Activated T-cell treated with anti-CD3 and anti-CD28 coated beads, Interleukin-2, amount 50 U/mL, for 48 hours (primary cell): ENCODE measurements at places on chromosomes 11 and 22.

- DNase-seq: peak; percentile 41
Observed at GRCh38 chr11:59755701-59756557, 753 bp downstream of the STX3 start.

DNA sequence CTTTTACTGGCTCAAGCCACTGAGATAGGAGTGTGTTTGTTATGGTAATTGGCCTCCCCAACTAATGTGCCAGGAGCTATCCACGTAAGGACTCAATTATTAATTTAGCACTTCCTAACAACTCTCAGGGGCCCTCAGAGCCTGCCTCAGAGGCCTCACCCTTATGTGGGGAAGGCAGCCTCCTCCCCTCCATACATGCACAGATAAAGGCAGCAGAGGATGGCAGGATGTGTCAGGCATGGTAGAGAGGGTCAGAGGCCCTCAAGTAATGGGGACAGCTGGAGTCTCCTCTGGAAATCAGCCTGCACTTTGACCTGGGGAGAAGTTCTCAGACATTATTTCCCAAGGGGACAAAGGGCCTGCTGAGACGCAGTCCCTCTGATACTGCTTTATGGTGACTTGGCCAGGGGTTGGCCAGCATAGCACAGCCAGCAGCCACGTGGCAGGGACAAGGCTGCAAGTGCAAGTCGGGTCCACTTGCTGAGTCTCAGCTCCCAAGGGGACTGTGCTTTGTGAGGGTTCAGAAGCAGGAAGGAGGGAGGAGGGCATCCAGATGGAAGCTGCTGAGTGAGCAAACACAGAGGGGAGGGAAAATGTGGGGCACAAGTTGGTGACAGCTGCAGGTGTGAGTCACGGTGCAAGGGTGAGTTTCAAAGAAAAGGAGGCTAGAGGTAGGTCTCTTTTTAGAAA, 17.0 kb downstream of the MOGAT2 start:
- DNase-seq: no peak

DNA sequence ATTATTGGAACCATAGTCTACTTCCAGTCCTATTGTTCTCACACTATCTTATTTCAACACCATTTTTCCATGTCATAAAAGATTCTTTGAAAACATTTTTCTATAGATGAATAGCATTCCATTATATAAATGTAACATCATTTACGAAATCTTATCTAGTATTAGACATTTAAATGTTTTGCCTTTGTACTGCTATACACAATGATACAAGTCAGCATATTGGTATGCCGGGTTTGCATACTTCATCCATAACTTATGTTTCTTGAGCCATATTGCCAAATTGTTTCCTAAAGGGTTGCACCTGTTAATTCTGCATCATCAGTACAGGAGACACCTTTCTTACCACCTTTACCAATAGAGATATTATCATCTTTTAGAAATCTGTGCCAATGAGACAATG, 68.2 kb downstream of the SYT13 start:
- DNase-seq: no peak

- DNase-seq: no peak
Observed at GRCh38 chr22:19201130-19201868, 22.8 kb upstream of the SLC25A1 start.

DNA sequence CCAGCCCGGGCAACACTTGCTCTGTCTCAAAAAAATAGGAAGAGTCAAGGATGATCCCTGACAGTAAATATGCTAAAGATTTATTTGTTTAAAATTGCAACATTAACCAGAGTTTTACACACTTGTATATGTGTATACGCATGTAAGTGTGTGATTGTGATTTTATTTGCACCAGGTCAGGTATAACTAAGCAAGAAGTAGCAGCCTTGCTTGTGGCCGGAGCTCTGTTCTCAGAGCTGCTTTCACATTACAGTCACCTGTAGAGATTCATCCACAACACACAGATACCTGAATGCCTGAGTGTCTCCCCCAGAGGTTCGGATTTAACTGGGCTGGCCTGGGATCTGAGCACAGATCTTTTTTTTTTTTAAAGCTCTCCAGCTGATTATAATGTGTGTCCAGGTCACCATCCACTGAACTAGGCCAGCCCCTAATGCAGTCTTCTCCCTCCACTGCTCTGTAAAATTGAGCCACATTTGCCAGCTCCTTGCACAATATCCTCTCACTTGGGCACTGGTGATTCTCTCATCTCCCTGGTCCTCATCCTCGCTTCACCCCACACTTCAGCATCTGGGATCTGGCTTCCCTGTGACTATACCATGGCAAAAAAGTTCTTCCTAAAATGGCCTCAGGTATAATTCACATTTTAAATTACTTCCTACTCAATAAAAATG, 48.3 kb downstream of the LIF start:
- DNase-seq: no peak

DNA sequence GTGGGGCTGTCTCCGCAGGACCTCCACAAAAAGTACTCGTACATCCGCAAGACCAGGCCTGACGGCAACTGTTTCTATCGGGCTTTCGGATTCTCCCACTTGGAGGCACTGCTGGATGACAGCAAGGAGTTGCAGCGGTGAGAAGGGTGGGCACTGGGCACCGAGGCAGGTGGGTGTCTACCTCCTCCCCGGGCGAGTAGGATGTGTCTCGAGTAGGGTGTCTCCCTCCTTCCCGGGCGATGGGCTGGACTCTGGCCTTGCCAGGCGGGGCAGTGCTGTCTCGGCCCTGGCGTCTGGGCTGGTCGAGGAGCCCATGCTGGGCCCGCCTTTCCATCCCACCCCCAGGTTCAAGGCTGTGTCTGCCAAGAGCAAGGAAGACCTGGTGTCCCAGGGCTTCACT, 10.3 kb downstream of the OTUB1 start:
- DNase-seq: no peak

GRCh38 chr22:29079218-29079901, 6.5 kb downstream of the KREMEN1 start:
- no peak for DNase-seq

DNA sequence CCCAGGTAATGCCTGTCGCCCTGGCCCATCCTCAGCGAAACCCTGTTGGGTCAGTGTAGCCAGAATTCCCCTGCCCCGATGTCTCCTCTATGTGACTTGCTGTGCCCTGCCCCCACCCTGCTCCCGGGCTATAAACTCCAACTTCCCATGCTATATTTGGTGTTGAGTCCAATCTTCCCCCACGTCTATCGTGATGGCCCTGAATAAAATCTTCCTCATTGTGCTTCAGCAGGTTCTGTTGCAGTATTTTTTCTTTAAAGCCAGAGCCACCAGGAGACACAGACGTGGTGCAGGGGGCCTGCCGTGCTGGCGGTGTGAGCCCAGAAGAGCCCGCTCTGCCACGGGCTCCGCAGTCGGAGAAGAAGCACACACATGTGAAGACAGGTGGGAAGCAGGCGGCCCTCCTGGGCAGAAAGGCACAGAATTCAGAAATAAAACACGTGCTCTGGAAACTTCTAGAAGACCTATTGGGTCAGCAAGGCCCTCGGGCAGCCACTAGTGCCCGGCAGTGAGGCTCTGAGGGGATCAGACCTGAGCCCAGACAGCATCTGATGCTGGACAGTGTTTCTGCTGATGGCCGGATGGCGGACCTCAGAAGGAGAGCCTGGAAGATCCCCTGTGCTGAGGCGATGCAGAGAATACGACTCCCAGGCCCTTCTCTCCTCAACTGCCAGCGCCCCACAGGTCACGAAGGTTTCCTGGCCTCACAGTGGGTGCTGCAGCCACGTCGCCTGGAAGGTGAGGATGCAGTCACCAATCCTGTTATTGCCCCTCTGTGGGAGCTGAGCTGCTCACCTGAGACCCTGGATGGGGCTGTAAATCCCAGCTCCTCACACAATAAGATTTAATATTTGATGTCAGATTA, 501.9 kb downstream of the BRD1 start:
- no peak for DNase-seq

DNA sequence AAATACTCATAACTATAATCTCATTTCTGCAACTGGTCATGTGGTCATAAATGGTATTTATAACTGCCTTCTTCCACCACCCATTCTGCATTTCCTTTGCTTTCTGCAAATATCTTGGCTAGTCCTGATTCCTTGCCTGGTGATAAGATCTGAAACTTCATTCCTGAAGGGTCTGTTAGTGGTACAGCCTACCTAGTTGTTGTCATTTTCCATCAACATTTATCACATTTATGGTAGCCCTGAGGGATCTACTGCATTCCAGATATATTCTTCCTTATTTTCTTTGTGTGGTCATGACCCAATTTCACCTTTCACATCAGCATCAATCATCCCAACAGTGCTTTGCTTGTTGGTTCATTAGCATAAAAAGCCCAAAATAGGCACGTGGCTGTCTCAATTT, 50.1 kb downstream of the DDX6 start:
- no peak for DNase-seq

DNA sequence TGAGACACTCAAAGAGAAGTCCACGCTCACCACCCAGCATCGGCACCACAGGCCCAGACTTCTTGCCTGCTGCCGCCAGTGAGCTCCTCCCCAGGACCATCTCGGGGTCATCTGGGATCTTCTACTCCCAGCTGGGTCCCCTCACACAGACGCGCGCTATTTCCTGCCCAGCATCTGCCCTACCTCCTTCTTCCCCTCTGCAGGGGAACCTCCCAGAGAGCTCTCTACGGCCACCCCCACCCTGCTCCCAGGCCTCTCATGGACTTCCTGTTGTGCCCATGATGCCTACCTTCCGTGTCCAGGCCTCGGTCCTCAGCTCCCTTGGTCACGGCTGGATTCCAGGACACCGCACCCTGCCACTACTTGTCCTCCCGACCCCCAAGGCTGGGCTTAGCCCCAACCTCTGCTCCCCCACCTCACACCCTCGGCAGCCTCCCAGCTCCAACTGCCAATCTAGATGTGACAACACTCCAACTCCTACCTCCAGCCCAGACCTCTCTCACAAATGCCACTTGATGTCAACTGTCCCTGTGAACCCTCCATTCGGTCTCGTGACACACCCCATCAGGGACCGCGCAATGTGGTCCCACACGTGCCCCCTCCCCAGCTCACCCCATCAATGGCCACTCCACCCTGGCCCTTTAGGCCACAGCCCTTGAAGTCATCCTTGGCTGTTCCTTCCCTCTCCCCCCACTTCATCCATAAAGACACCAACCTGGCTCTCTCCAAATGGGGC, 45.3 kb downstream of the SGSM3 start:
- DNase-seq: no peak

DNA sequence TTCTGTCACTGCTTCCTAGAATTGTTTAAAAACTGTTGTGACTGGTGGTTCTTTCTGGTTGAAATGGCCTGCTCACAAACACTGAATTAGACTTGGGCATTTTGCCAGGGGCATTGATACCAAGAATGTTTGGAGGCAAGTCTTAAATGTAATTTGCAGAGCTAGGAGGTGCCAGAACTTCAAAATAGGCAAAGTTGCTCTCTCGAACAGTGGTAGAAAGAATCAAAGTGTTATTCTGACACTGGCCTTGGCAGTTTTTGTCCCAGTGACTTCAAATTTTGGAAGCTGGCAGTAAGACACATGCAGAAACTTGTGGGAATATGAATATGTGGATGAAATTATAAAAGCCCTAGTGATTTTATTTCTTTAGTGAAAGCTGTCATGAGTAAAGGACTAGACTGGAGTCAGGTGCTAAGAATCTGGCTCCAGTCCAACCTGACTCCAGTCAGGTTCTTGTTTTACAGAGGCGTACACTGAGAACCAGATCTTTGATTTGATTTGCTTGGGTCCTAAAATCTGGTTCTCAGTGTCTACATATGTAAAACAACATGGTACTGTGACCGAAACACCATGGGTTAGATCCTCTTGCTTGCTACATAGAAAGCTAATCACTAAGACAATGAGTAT, 20.9 kb downstream of the SVIP start:
- DNase-seq: no peak

GRCh38 chr11:32145282-32145681, 54.4 kb downstream of the RCN1 start:
- no peak for DNase-seq
